LHCN-M2 (cell line): ENCODE measurements at places on chromosomes 11 and 22. TPM values are rescaled to one million over a fixed set of nuclear protein-coding genes. Genes with fewer than 3 reads are reported as not detected.

DNA sequence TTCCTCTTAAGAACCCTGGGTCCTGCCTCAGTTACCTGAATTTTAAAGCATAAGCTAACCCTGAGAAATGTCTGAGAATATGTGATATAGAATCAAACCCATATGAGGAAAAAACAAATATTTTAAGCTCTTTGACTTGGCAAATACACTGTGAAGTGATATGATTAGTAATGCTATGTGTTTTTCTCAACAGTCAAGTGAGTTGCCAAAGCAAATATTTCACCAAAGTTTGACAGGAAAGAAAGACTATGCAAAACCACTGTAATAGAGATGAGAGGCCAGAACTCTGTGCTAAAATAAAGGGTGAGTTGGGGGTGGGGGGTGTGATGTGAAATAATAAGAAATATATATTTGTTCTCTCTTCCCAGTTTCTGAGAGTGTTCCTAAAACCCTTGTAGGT lies 613.5 kb upstream of the CCDC179 start:
- DNase-seq = peak; percentile 6

DNA sequence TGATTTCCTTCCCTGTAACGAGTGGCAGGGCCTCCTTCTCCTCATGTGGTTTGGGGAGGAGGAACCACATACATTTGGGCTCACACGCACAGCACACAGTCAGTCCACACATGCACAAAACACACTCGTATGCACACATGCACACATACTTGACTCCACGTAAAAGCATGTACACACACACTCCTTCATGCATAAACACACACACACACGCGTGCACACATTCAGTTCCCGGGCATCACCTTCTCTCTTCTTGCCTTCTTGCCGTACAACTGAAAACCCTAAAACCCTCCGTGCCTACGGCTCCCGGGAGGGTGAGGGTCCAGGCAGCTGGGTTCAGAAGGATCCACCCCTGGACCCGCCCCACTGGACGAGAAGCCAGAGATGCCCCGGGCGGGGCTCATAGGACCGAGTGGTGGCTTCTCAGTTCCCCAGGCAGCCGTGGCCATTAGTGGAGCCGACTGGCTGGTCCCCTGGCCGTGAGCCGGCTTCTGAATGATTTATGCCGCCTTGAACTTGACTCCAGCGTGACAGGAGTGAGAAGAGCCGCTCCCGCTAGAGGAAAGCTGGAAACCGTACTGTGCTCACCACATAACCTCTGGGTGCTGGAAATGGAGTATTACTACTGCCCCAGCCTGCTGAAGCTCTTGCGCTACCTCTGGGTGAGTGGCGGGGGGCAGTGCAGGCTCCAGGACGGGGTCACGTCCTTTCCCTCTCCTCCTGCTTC lies 117.4 kb downstream of the KIAA1671 start:
- DNase-seq = no peak

TYR gene
- total RNA-seq = not detected in 2 replicates

MRGPRX3 gene
- not detected in 2 replicates for total RNA-seq

CTSC gene
- 27.6 and 32.5 TPM in 2 replicates for total RNA-seq

GAS2 gene
- 0.40 and 1.6 TPM in 2 replicates for total RNA-seq

- no peak for DNase-seq
Measured at GRCh38 chr22:42284202-42284591, 13.7 kb upstream of the TCF20 start.

DNA sequence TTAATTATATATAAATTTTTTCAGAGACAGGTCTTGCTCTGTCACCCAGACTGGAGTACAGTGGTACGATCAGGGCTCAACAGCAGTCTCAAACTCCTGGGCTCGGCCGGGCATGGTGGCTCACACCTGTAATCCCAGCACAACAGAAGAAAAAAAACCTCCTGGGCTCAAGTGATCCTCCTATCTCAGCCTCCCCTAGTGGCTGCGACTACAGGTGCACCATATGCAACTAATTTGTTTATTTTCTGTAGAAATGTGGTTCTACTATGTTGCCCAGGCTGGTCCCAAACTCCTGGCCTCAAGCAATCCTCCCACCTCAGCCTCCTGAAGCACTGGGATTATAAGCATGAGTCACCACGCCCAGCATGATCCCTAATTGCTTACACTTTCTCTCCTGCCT lies 56.1 kb upstream of the SLC35C1 start:
- no peak for DNase-seq

GRCh38 chr11:69052343-69053168 lies 3.8 kb downstream of the TPCN2 start:
- no peak for DNase-seq

GRCh38 chr11:94647926-94648325 lies 80.8 kb downstream of the PIWIL4 start:
- no peak for DNase-seq

TENM4 gene
- total RNA-seq = 0.06 TPM in 2 replicates

DNA sequence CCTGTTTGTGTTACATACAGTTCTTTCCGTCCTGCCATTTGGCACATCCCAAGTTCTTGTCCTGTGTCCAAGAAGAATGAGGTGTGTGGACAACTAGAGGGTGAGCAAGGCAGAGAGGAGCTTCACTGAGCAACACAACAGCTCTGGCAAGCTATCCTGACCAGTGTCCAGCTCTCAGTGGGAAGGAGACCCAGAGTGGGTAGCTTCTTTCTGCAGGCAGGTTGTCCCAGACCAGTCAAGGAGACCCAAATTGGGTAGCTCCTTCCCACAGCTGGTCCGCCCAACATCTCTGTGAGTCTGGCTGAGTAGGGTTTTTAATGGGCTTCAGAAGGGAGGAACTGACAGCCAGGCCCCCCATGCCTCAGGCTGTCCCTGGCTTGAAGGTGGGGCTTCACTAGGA lies 35.2 kb upstream of the EXPH5 start:
- DNase-seq = no peak

DNA sequence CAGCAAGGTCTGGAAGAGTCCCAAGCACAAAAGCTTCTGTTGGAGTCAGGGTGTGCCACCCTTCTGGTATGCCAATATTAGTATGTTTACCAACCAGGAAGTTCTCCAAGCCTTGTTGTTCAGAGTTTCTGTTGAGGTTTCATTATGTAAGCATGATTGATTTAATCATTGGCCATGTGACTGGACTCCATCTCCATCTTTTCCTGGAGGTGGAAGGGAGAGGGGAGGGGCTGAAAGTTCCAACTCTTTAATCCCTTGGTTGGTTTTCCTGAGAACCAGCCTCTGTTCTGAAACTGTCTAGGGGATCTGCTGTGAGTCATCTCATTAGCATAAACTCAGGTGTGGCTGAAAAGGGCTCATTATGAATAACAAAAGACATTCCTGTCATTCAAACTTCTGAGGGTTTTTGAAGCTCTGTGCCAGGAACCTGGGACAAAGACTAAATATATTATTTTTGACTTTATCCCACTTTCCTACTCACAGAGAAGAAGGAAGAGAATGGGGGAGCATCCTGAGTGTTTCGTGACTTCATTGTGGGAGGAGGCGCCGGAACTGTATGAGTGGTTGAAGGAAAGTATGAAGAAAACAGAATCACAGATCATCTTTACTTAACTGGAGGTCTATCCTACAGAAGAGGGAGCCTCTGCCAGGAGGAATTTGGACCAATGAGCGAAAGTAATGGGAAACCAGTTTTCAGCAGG lies 138.2 kb downstream of the NECTIN1 start:
- DNase-seq = peak; percentile 30

OR51E2 gene
- total RNA-seq = not detected in 2 replicates

DNA sequence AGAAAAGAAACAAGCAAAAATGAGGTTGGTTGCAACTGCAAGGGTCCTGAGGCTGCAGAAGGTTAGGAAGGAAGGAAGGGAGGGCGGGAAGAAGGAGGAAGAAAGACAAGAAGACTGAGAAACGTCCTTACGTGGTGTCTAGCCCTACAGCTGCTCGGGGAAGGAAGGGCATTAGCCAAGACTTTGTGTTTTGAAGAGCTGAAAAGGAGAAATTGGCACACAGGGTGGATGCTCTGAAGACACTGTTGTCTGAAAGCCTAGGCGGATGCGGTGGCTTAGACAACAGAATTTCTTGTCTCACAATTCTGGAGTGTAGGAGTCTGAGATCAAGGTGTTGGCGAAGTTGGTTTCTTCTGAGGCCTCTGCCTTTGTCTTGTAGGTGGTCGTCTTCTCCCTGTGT lies 60.7 kb downstream of the MCM5 start:
- DNase-seq = no peak

SUSD2 gene
- total RNA-seq = 0.23 and 0.26 TPM in 2 replicates

SCGB2A2 gene
- total RNA-seq = not detected in 2 replicates

GRCh38 chr11:48123254-48123875 lies 93.2 kb upstream of the OR4B1 start:
- DNase-seq = no peak

DNA sequence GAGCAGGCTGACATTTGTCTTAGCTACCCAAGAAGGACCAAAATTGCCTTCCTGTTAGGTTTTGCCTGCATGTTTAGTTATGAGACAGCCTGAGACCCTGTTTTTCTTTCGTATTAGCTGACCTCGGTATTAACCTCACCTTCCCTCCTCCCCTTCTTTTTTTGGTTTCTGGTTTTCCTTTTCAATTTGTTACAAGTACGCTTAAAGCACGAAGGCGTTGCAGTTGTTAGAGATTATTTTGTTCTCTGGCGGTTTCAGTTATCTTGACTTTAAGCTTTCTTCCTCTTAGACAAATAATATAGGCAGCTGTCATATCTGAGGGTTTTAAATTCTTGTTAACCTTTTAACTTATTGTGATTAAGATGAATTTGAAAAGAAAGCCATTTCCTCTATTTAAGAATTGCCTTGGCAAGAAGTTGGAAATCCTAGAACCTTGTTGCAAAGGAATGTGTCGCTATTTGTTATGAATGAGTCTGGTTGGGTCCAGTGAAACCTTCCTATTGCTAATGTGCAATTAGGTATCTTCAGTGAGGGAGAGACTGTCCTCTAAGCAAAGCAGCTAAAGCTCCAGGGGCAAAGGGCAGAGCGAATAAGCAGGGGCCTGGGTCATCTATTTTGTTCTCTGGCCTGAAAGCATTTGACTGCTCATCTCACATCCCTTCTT lies 45.7 kb downstream of the PACS1 start:
- peak; percentile 20 for DNase-seq
